ENCODE measurements at places on chromosomes 11 and 22.

DNA sequence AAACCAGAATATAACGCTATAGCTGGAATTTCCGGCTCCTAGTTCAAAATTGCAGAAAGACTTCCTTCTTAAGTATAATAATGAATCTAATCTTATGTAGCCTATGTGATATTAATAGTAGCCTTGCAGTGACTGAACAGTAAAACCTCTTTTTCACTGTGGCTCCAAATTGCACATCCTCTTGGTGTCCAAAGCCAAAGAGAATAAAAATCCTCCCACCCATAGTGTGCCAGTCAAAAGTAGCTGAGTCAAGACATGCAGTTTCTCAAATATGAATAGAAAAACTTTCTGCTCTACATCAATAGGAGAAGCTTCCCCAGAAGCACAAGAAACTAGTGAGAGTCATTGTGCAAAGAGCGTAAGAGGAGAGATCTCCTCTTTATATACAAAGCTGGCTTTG is 76.0 kb upstream of the PICALM start:
- no peak for DNase-seq

DNA sequence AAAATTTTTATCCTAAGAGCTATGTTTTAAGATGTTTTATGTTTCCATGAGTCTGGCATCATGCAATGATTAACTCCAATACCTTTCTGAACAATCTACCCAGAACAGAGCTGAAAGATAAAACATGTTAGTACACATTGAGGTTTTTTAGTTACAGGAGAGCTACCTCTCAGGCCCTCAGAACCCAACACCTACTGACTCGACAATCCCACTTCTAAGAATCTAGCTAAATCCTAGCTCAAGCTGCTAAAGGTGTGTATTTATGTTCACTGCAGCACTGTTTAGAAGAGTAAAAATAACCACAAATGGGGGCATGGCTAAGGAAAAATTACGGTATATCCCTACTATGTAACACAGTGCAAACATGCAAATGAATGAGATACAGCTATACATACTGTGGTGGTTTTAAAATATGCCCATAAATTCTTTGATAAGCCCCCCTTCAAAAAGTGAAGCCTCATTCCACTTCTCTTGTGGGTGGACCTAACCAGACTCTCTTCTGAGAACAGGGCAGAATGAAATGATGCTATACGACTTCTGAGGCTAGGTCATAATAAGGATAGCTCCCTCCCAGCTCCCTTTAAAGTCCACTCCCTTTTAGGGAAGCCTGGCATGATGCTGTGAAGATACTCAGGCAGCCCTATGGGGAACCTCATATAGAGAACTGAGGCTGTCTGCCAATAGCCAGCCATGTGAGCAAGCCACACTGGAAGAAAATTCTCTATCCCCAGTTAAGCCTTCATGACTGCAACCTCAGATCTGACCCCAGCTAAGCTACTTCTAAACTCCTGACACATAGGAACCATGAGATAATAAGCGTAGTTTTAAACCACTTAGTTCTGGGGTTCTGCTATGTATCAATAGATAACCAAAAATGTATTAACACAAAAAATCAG is 29.5 kb downstream of the TMEM123 start:
- DNase-seq, result no peak

- DNase-seq, result no peak
Observed at GRCh38 chr11:65456418-65456817, 33.8 kb downstream of the NEAT1 start.

DNA sequence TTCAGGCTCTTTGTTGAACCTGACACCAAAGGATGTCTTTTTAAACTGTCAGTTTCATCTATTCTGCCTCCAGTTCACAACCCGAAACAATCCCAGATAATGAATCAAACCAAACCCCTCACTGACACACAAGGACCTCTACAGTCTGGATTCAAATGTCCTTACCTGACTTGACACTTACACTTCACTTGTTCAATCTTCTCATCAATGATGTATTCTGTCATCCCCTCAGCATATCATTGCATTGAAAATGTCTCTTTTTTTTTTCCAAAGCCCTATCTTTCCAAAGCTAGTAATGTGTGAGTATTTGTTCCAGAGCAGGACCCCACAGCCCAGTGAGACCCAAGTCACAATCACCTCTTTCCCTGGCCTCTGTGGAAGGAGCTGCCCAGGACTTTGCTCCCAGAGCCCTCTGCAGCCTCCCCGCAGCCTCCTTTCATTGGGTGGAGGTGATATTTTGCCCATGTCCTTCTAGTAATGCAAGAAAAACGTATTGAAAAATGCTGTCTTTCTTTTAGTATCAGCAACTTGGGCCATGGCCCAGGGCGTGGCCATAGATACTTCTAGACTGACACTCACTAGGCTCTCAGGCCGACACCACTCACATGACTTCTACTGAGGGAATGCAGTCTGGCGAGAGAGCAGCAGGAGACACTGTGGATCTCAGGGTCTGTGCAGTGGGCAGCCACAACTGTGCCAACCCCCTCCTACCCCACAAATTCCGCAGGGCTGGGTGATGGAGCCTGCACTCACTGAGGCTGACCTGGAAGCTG is 18.2 kb downstream of the RFPL3 start:
- DNase-seq, result no peak

GRCh38 chr11:109237636-109238035 is 184.4 kb upstream of the C11orf87 start:
- no peak for DNase-seq

GRCh38 chr11:114193730-114194679 is 102.2 kb upstream of the NNMT start:
- DNase-seq, result no peak

- DNase-seq, result no peak
Observed at GRCh38 chr11:87295237-87295636, 257.5 kb downstream of the TMEM135 start.

DNA sequence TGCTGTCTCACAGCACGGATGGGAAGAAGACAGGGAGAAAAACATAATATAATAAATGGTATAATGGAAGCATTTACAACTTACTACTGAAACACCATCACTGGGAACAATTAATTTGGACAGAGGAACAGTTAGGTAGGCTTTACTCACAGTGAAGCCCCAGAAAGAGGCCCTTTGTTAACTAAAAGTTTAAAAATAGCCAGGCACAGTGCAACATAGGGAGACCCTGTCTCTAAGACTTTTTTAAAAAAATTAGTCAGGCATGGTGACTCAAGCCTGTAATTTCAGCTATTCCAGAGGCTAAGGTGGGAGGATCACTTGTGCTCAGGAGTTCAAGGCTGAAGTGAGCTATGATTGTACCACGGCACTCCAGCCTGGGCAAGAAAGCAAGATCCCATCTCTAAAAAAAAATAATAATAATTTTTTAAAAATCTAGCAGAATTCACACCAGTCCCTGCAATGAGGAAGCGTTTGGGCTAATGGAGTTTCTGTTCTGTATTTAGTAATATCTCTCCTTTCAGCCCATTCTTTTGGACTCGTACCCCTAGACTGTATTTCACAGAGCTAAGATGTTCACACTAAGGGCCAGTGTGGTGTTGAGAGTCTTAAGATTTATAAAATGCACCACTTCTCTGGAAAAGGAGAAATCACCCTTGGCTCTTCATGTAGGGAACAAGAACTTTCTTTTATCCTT is 275.5 kb downstream of the SOX6 start:
- DNase-seq, result no peak

DNA sequence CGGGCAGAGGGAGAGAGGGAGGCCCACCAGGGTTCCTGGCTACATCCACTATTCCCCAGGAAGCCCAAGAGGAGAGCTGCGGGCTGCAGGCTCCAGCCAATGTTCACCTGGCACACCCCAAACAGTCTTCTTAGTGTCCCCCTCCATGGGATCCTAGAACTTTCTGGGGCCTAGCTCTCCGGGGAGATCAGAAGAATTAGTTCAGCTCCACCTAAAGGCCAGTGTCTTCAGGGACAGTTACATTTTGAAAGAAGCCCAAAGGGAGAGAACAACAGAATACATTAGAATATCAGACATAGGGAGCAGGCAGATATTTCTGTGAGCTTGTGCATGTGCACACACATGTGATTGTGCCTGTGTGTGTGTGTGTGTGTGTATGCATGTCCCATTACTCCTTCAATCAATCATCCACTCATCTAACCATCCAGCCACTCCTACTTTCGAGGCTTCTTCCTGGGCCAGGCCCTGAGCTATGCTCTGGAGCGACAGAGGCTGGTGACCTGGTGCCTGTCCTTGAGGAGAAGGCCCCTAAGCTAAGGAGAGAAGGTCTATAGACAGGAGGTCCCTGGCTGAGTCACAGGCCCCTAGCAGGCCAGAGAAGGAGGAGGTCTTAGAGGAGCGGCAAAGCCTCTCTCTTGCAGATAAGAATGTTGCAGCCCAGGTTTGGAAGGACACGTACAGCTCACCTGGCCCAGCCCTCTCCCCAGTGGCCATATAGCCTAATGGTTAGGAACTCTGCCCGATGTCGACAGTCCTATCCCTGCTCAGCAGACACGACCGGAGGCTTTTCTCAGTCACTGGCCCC is 165.5 kb downstream of the DSCAML1 start:
- DNase-seq, result no peak

- DNase-seq, result no peak
Observed at GRCh38 chr11:130389335-130389935, 39.0 kb downstream of the ADAMTS8 start.

DNA sequence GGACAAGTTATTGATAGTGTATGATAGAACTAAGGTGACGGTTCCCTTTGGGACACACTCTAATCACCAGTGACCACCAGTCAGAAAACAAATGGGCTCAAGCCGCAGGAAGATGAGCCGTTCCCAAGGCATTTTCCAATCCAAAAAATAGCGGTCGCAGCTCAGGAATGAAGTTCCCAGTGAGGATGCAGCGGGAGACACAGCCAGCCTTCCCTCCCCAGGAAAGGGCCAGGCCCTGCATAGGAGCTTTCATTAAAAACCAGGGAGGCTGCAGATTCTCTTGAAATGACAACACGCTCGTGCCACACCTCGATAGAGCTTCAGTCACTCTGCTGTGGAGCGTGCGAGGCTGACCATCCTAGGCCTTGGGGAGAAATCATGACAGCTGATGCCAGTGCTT is 65.8 kb upstream of the WNT7B start:
- DNase-seq, result no peak

GRCh38 chr22:27986937-27987336 is 67.9 kb upstream of the PITPNB start:
- no peak for DNase-seq

DNA sequence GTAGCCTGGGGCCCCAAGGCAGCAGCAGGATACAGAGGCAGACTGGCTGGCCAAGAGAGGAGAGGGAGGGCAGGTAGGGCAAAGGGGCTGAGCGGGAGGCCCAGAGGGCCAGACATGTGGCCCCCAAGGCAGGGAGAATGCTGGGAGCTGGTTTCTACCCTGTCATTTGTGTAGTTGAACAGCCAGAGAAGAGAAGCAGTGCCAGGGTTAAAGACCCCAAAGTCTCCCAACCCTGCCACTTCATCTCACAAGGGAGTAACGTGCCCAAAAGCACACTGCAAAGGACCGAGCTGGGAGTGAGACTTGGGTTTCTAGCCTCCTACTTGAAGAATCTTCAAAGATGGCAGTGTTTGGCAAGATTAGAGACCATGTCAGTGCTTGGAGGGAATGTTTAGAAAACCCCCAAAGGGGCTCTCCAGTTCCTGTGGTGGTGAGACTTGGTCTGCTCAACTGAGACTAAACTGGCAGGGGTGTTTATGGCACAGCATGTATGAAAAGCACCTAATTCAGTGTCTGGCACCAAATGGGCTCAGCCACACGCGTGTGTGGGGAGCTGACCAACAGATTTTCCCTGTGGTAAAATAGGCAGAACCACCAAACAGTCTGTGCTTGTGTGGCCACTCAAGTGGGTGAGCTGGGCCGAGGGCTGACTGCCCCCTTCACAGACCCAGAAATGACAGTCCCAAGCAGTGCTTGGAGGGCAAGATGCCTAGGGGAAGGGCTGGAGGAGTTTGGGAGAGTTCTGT is 68.2 kb upstream of the CLTCL1 start:
- DNase-seq, result no peak

GRCh38 chr11:3796801-3797328 is 489 bp downstream of the NUP98 start:
- peak; percentile 57 for DNase-seq

GRCh38 chr11:115188188-115188897 is 315.9 kb downstream of the CADM1 start:
- no peak for DNase-seq

GRCh38 chr11:116579857-116580727 is 192.7 kb downstream of the BUD13 start:
- no peak for DNase-seq

DNA sequence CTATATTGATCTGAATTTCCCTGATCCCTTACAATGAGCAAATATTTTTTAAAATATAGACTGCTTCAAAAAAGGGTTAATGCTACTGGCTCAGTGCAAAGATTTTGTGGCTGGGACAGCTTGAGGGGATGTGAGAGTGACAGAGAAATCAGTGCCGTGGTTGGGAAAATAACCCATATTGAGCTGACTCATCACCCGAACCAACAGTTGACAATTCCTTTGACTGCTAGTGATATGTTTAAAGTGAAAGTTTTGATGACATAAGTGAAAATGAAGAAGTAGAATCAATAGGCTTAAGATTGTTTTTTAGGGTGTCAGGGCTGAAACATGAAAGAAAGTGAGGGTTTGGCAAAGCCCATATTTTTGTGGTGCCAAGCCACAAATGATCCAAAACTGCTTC is 257.1 kb upstream of the TENM4 start:
- no peak for DNase-seq

GRCh38 chr11:67470337-67471002 is 1.4 kb upstream of the TMEM134 start:
- DNase-seq, result no peak

DNA sequence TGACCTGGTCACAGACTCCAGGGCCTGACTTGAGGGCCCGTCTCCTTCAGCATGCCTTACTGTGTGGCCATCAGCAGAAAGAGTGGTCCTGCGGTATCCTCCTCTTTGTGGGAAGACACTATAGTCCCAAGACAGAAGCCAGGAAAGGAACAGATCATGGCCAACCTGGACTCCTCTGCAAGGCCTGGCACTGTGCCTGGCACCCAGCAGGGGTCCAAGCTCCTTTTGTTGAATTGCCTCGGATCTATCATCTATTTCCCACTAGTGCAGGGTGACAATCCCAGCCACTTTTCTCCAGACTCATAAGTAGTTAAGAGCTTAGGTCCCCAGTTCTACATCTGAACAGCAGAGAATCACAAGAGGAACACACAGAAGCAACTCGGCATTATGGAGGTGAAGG is 27.0 kb downstream of the DSCAML1 start:
- no peak for DNase-seq

DNA sequence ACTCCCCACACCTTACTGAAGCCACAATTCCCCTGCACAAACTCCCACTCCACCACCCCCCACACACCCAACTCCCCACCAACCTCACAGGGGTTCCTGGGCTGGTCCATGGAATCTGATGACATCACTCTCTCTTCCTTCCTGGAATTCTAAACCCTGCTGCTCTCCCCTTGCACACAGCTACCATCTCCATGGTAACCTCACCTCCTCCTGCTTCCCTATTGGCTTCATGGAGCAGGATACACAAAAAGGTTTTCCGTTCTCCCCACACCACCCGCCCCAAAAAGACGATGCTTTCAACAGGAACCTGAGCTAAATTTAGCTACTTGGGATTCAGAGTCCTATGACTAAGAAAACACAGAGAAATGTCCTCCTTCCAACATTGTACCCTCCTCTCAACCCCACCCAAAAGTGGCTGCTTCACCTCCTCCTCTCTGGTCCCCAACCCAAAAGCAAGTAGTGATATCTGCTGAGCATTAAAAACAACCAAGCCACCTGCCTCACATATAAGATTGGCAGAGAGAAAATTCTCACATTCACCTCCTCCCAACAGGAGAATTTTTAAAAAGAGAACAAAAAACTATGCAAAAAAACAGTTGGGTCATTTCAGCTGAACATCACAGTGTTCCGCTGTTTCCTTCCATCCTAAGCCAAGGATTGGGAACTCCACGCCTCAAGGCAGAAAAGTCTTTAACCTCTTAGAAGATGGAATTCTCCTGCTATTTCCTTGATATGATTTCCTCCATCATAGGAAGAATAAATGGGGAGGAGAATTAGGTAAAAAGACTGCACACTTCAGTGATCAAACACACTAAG is 66.9 kb downstream of the RBFOX2 start:
- DNase-seq, result peak; percentile 80

All from urothelium cell line (cell line).